ENCODE measurements at places on chromosomes 12 and 14.

DNA sequence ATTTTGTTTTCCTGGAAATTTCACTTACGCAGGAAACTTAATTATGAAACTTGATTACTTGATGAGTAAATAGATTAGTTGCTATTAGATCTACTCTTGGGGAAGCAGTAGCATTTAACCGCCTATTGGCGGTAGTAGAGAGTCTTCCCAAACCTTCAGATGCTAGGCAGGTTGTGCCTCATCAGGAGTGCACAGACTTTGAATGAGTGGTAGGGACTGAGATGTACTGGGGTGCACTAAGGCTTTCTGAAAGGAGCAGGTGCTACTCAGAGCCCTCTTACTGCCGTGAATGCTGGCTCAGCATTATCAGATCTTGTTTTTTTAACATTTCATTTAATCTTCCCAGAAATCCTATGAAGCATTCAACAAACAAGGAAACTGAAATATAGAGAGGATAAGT, 7.7 kb downstream of the GATC start:
- DNase-seq = no peak

DNA sequence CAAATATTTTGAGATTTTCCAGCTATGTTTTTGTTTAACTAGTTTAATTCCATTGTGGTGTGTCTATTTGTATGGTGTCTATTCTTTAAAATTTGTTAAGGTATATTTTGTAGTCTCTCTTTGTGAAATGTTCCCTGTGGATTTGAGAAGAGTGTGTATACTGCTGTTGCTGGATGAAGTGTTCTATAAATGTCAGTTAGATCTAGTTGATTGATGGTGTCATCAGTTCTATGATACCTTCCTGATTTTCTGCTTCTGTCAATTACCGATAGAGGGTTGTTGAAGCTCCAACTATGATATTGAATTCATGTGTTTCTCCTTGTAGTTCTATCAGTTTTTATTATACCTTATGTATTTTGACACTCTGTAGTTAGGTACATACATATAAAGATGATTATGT, 53.1 kb downstream of the FUT8 start:
- no peak for DNase-seq

- DNase-seq = no peak
These were observed 27.3 kb downstream of the VPS37B start for GRCh38 chr12:122868471-122869177.

- DNase-seq = no peak
These were observed 98.0 kb upstream of the E2F7 start for GRCh38 chr12:77163074-77164038.

- DNase-seq = no peak
These were observed 54.6 kb downstream of the NCOR2 start for GRCh38 chr12:124512667-124513296.
